ENCODE measurements at places on chromosomes 4 and X.

- peak; percentile 54 for DNase-seq
These were observed 774 bp downstream of the FAM193A start for GRCh38 chr4:2537011-2537830.

DNA sequence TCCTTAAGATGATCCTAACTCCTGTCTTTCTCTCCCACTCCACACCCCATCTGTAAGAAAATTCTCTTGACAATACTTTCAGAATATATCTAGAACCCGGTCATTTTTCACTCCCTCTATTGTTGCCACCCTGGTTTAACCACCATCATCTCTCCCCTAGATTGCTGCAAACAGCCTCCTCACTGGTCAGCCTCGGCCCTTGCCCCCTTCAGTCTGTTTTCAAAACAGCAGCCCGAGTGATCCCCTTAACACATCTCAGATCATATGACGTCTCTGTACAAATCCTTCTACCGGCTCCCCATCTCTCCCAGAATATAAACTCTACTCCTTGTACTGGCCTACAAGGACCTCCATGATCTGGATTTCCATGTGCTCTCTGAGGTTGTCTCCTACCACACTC is 35.2 kb upstream of the F9 start:
- no peak for DNase-seq

GRCh38 chr4:86965019-86965976 is 30.5 kb downstream of the AFF1 start:
- DNase-seq = no peak

DNA sequence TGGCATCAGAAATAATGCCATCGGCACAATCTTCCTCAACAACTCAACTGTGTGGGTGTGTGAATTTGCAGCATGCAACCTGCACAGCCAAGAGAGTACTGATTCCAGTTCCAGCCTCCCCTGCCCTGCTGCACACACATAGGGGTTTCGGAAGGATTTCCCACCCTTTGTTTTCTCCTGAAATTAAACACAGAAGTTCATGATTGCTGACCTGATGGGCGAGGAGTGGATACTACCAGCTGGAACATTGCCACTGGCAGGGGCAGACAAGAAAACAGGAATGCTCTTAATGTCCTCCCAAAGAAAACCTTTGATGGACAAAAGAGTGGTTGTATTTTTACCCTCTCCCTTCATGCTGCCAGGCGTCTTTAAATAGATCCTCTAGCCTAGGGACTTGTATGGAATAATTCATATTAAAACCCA is 4.8 kb downstream of the NDP start:
- no peak for DNase-seq

- no peak for DNase-seq
These were observed 2375.8 kb upstream of the TENM3 start for GRCh38 chr4:179867300-179867878.

GRCh38 chr4:128812442-128813235 is 3.1 kb downstream of the JADE1 start:
- no peak for DNase-seq

DNA sequence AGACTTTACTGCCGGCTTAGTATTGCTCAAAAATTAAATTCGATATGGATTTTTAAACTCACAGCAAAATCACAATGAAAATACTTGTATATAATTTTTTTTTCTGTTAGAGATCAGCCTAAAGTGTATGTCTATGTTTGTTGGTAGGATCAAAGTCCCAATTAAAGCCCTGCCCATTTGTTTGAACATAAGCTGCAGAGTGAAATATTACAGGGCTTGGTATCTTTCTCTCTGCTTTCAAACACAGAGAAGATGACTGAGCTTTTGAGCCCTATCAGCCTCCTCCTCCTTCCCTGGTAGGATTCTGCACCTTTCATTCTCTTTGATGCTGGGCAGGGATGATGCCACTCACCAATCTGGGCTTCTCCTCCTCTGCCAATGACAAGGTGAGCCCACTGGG is 345.4 kb downstream of the PPP1R2C start:
- DNase-seq = no peak

DNA sequence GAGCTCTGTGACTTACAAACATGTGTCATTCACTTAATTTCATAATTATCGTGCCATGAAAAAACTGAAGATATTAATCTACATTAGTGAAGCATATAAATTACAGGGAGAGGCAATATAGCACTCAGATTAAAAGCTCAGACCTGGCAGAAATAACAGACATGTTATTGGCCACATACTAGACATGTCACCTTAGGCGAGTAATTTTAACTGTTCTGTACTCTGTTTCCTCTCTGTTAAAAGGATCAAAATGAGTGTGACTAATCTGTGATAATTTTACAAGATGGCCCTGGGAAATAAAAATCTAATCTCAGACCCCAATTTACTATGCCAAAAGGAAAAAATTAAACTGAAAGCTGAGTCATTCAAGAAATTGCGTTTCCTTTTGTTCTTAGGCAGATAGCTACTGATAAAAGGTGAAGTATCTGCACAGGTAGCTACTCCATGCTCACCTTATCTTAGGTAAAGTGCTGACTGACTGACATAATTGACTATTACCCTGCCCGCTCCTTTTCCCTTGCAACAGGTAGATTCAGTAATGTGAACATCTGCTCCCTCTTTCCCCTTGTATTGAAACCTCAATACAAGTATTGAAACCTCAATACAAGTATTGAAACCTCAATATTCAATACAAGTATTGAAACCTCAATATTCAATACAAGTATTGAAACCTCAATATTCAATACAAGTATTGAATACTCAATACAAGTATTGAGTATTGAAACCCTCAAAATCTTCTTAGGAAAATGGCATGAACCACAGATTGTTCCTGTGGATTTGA is 33.2 kb downstream of the RELL1 start:
- DNase-seq = no peak

GRCh38 chrX:130058652-130059051 is 51.6 kb downstream of the ELF4 start:
- DNase-seq = no peak
